ENCODE measurements at places on chromosomes 2 and 18.
A peak's percentile ranks its signal among the peaks of the same experiment; 100 is the strongest.

- DNase-seq = peak; percentile 12
Measured at GRCh38 chr18:45755934-45756333, 32.0 kb downstream of the SLC14A1 start.

GRCh38 chr18:59986139-59986538 lies 86.3 kb downstream of the PMAIP1 start:
- no peak for DNase-seq

GRCh38 chr2:136408795-136409194 lies 290.8 kb upstream of the CXCR4 start:
- no peak for DNase-seq

DNA sequence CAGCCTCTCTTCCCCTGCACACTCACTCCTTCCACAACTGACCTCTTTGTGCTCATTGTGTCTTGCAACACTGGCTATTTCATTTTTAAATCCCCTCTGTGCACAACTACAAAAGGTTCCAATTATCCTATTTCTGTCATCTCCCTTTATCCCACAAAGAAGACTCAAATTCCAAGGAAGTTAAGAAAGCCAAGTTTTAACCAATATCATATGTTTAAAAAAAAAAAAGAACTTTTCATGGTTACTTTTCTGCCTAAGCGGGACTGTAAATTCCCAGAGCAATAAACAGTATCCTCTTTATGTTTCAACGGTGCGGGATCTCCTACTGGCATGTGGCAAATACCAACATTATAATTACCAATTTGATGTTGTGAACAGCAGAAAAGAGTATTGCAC lies 83.8 kb downstream of the DOCK10 start:
- peak; percentile 18 for DNase-seq

- no peak for DNase-seq
Measured at GRCh38 chr18:49360582-49360981, 99.9 kb downstream of the DYM start.

DNA sequence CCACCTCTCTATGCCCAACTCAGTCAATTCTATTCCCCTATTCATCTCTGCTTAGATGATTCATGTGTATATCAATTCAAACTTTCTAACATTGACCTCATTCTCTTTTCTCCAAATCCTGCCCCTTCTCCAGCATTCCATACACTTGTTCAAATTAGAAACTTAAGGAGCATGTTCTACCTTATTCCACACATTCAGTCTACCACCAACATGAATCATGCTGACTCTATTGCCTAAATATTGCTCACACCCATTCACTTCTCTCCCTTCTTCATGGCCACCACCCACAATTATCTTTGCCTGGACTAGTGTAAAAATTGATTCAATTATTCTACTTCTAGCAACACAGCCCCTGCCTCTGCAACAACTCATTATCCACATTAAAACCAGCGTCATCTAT lies 147.5 kb downstream of the VWC2L start:
- no peak for DNase-seq

DNA sequence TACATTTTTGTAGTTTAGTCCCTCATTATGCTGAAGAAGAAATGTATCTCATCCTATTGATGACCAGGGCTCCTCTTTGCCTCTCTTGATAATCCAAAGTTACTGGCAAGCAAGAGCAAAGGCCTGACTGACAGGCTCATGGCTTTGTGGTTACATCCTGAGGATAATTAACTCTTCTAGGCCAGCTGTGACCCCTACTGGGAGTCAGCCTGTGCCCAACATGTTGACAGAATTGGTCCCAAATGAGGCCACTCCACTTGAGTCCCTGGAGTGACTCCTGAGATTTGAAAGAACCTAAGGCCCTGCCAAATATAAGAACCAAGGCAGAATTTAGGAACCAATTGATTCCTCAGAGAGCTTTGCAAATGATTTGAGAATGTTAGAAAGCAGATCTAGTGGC lies 973.8 kb upstream of the CELF4 start:
- no peak for DNase-seq
